ENCODE measurements at places on chromosomes 2 and 18.

- no peak for DNase-seq
Observed at GRCh38 chr18:9993521-9994025, 79.8 kb downstream of the VAPA start.

DNA sequence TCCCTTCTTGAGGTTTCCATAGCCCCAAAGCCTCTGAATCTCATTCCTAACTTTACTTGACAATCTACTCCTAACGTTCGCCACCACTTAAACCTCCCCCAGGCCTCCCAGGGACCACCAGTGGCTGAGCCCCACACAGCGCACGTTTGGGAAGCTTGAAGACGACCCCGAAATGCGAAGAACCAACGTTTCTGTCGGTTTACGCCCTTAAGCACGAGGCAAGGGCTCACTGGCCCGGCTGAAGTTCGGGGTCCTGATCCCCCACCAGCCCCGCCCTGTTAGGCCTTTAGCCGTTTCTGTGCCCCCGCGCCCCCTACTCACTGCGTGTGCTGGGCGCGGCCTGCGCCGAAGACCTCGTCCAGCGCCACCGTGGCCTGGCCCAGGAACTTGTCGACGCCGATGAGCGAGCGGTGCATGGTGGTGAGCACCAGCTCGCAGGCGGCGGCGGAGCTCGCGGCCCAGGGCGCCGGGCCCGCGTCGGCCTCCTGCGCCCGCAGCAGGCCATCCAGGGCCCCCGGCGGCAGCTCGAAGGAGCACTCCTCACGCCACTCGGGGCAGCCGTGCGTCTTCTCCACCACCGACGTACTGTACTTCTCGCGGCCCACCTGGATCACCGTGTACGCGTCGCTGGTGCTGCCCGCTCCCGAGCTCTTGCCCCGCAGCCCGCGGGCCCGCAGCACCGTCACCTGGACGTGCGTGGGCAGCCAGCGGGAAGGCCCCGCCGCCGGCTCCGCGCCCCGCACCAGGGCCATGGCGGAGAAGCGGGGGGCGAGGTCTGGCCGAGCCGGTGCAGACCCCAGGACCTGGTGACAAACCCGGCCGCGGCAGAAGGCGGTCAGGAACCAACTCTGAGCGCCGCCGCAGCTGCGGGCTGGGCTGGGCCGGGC, 479 bp downstream of the RAB11FIP5 start:
- DNase-seq, result peak; percentile 19

- no peak for DNase-seq
Observed at GRCh38 chr2:169716938-169717690, 16.5 kb upstream of the KLHL23 start.

DNA sequence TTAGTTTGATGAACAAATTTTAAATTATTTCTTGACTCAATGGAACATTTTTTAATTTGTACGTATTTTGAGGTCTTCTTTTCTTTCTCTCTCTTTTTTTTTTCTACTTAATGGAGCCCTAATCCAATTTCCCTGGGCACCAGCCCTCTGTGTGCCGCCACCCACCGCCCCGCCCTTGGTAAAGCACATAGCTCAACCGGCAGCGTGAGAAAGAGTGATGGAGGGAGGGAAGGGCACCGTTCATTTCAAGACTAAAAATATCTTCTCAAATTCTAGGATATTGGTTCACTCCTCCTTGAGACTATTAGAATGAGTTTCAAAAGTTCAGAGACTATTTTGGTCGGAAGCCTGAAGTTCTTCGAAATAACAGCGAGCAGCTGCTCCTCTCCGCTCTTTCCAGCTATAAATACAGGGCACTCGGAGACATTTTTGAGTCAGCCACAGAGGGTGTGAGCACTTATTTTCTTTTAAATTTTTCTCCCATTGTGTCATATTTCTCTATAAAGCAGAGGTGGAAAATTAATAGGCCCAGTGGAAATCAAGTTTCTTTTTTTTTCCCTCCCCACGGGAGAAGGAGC, 731.7 kb upstream of the ID2 start:
- DNase-seq, result no peak

GRCh38 chr2:129299338-129299737, 680.1 kb upstream of the RAB6C start:
- no peak for DNase-seq

GRCh38 chr2:105814291-105814940, 69.7 kb downstream of the NCK2 start:
- DNase-seq, result no peak

Data from stimulated activated naive CD8-positive, alpha-beta T cell treated with anti-CD3 and anti-CD28 coated beads, Interleukin-15, Interleukin-2, amounts not matched to agents 100 U/mL and 50 U/mL, for 24 hours (primary cell).